Endothelial cell (in vitro differentiated cells): ENCODE measurements at places on chromosomes 5 and 9. TPM values are rescaled to one million over a fixed set of nuclear protein-coding genes. Genes with fewer than 3 reads are reported as not detected.

The UAP1L1 gene
- total RNA-seq, result 3.2 TPM

DNA sequence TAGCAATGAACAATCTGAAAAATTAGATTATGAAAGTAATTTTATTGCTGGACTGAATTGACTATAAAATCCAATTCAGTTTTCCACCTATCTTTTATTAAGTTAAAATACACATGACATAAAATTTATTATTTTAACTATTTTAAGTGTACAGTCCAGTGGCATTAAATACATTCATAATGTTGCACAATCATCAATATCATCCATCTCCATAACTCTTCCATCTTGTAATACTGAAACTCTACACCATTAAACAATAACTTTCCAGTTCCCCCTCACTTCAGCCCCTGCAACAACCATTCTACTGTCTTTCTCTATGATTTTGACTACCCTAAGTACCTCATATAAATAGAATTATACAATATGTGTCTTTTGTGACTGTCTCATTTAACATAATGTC is 200.6 kb upstream of the ITGA1 start:
- DNase-seq, result no peak
- H3K4me3 ChIP-seq, result no peak overlapping the region
- no peaks in the 10 kb centered on the region for H3K4me1 ChIP-seq

DNA sequence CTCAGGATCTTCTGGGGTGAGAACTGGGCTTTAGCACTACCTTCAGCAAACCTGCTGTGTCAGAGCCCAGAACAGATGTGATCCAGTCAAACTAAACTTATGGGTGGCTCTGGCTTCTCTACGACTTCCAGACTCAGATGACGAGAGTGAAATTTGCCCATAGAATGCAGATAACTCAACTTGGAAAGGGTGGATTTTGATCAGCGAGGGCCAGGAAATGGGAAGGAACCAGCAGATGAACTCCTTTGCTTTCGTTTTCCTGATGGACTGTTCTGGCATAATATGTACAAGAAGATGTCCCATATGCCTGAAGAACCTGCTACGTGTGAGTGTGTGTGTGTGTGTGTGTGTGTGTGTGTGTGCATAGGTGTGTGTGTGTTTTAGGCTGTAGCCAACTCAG is 132.0 kb upstream of the MOCS2 start:
- H3K27ac ChIP-seq, result no peak overlapping the region
- H3K4me1 ChIP-seq, result no peaks in the 10 kb centered on the region
- no peak overlapping the region for H3K4me3 ChIP-seq
- H3K27me3 ChIP-seq, result no peaks in the 10 kb centered on the region
- H3K36me3 ChIP-seq, result no peaks in the 10 kb centered on the region

- no peaks in the 10 kb centered on the region for H3K27me3 ChIP-seq
- H3K4me3 ChIP-seq, result no peak overlapping the region
- no peak overlapping the region for H3K27ac ChIP-seq
- DNase-seq, result no peak
- H3K4me1 ChIP-seq, result peaks cover 2% of the 10 kb centered on the region
Observed at GRCh38 chr5:91690921-91691320, 307.8 kb upstream of the ARRDC3 start.

DNA sequence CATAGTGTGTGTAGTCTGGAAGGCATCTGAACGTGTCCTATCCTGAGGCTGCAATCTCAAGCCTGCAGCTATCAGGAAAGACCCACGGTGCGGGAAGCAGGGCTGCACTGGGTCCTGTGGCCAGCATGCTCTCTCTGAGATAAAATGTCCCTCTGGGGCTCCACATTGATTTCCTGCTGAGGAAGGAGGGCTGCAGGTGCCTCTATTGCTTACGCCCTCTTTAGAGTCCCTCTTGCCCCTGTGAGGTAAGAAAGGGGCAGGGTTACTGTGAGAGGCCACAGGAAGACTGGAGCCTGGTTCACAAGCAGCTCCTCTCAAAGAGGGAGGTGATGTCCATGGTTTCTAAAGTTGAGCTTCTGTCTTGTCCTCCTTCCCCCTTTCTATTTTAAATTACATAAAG is 299.9 kb upstream of the RFX3 start:
- no peaks in the 10 kb centered on the region for H3K36me3 ChIP-seq
- H3K27me3 ChIP-seq, result no peaks in the 10 kb centered on the region
- no peak overlapping the region for H3K4me3 ChIP-seq
- DNase-seq, result peak; percentile 22
- peaks cover 15% of the 10 kb centered on the region for H3K4me1 ChIP-seq
